Activated B cell treated with CpG ODN at 0.5 μM for 24 hours (primary cell): ENCODE measurements at places on chromosomes 1 and 21.

GRCh38 chr1:15958111-15958510 lies 17.8 kb downstream of the ZBTB17 start:
- H3K27me3 ChIP-seq: no peaks in the 10 kb centered on the region
- peaks cover 35% of the 10 kb centered on the region for H3K36me3 ChIP-seq
- peak overlapping the region; percentile 69 for H3K27ac ChIP-seq
- DNase-seq: no peak

DNA sequence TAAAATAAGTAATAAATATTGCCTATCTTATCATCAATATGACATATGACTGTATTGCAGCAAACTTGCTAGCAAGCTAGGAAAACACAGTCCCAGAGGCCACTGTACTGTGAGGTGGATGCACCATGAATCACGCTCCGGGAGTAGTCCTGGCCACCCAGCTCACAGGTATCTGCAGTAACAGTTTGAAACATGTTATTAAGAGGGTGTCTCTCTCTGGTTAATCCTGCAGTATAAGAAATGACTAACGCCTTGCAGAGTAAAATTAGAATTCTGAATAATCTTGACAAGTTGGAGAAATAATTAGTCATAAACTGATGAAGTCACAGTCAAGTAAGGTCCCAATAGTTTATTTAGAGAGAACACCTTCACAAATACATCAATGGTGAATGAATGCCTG lies 34.0 kb upstream of the DPT start:
- H3K27me3 ChIP-seq: no peaks in the 10 kb centered on the region
- H3K4me3 ChIP-seq: no peak overlapping the region
- H3K27ac ChIP-seq: no peak overlapping the region
- no peaks in the 10 kb centered on the region for H3K4me1 ChIP-seq
- DNase-seq: no peak

- no peaks in the 10 kb centered on the region for H3K4me1 ChIP-seq
- no peak for DNase-seq
- H3K27me3 ChIP-seq: peaks cover 3% of the 10 kb centered on the region
- H3K27ac ChIP-seq: no peak overlapping the region
Observed at GRCh38 chr1:222275001-222275728, 272.7 kb downstream of the HHIPL2 start.

DNA sequence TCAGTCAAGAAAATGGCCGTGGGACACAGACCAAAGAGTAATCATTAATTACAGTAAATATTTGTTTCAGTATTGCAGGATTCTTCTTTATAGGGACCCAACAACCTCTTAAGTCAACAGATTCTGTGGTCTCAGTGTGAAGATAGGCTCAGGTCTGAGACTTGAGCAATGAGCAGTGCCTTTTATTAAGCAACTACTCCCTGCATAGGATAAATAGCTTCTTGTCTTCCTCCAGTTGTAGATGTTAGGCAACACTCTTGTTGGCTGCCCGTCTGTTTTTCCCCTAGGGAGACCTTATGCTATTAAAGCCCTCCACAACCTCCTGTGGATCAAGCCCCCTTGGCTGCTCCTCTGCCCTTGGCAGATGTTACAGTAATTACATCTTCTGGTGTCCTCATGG lies 1.8 kb upstream of the OMA1 start:
- H3K36me3 ChIP-seq: peaks cover 9% of the 10 kb centered on the region
- H3K4me1 ChIP-seq: peaks cover 19% of the 10 kb centered on the region
- no peak overlapping the region for H3K27ac ChIP-seq
- H3K27me3 ChIP-seq: peaks cover 9% of the 10 kb centered on the region
- no peak for DNase-seq
